ENCODE measurements at places on chromosomes 11 and 22.

DNA sequence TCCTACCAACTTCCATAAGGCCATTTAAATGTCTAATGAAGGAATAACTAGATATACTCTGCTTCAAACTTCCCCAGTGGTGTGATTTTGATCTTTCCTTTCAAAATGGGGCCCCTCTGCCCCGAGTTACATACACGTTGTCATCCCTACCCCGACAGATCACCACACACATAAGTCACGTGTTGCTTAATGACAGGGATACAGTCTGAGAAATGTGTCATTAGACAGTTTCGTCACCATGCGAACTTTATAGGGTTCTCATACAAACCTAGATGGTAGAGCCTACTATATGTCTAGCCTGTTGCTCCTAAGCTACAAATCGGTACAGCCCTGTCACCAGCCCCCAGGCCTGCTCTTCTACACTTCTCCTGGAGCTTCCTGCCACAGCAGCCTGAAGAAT, 49.8 kb upstream of the SCUBE2 start:
- DNase-seq, result no peak

- no peak for DNase-seq
Measured at GRCh38 chr11:64235437-64236161, 1.2 kb downstream of the VEGFB start.

DNA sequence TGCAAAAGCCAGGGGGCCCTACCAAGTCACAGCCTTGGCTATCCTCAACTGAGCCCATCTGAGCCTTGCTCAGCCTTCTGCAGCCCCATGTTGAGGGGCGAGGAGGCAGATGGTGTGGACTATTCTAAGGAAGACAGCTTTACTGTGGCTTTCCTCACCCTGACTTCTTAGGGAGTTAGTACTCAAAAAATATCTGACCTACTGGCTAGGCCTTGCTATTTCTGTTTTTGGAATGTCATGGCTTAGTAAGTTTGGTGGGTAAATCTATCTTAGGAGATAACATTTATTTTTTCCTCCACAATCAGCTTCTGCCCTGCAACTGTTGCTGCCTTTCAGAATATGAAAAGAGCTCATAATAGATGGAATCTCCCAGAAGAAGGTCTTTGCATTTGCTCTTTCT, 80.9 kb downstream of the LDLRAD3 start:
- DNase-seq, result no peak

- DNase-seq, result no peak
Measured at GRCh38 chr22:44187652-44188230, 7.0 kb downstream of the PARVG start.

Data from DMS79 treated with DMSO at 0.1 percent for 48 hours (cell line).